CMK (cell line): ENCODE measurements at places on chromosomes 5 and 9.

DNA sequence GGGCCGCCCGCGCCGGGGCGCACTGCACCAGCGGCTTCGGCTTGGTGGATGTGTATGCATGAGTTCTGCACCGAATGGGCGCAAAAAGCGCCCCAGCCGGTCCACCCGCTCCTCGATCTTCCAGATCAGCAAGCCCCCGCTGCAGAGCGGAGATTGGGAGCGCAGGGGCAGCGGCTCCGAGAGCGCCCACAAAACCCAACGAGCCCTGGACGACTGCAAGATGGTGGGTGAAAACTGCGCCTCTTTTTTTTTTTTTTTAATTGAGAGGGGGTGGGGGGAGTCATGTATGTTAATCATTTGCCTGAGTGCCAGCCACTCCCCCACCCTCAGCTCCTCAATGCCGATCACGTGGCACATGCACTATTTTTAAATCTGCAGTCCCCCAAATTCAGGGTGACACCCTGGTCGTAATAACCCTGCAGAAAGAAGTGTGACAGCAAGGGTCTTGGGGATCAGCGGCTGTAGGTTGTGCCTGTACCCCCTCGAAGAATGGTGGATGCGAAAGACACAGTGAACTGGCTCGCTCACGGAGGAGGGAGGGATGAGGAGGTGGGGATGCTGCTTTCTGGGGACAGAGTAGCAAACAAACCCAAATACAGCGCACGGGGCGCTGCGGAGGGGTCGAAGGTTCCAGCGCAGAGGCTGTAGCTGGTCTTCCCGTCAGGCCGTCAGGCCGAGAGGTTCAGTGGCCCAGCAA lies 900 bp downstream of the RGS7BP start:
- no peak for DNase-seq

- no peak for DNase-seq
Observed at GRCh38 chr9:33254211-33254610, 10.3 kb downstream of the BAG1 start.

- DNase-seq, result no peak
Observed at GRCh38 chr5:34674187-34674586, 18.1 kb downstream of the RAI14 start.

DNA sequence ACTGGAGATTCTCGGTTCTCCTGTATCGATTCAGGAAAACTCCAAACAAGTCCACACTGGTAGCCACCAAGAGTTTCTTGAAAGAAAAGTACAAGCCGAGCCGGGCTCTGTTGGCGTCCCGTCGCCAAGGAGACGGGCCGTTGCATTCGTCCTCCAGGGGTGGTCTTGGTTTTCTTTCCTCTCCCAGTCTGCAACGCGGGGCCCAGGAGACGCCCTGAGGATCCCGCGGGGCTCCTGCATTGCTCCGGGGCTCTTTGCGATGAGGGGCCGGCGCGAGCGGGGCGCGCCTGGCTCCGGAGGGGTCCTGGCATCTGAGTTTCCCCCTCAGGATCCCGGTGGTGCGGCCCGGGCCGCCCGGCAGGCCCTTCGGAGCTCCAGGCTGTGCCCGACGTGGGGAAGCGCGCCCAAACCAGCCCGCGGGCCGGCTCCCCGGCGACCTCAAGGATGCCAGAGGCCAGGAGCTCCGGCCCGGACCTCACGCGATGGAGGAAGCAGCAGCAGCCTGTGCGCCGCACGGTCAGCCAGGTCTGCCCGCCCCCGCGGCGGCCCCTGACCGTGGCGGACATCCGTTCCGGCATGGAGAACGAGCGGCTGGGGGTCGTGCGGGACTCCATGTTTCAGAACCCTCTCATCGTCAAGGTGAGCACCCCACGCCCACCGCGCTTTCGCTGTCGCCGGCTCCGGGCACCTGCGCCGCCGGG lies at the start of gene CFAP77:
TSS of gene CFAP77 (plus strand) at position 384 of the 701 bp plus-strand sequence. CDS start at position 445, 61 bp downstream.
- DNase-seq, result no peak

- no peak for DNase-seq
Observed at GRCh38 chr9:15010581-15010980, 100.4 kb upstream of the FREM1 start.

- DNase-seq, result no peak
Observed at GRCh38 chr9:104766025-104766424, 2.1 kb downstream of the NIPSNAP3B start.

DNA sequence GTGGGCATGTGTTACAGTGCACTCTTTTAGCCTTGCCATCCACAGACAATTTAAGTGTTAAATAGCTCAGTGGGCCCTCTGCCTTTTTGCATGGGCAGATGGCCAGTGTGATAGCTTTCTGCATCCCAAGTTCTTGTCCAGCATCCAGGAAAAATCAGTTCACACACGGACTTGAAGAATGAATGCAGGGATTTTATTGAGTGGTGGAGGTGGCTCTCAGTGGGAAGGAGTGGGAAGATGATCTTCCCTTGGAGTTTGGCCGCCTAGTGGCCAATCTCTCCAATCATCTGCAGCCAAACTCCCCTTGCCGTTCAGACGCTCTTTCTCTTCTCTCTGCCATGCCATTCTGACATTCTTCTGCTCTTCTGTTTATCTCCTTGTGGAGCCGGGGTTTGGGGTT lies 322.4 kb upstream of the GRAMD2B start:
- DNase-seq, result no peak

- DNase-seq, result no peak
Observed at GRCh38 chr5:135995976-135996375, 32.8 kb upstream of the TGFBI start.

- no peak for DNase-seq
Observed at GRCh38 chr5:56307714-56308333, 74.7 kb upstream of the ANKRD55 start.

GRCh38 chr9:116646661-116647514 lies 40.2 kb upstream of the TRIM32 start:
- DNase-seq, result no peak

DNA sequence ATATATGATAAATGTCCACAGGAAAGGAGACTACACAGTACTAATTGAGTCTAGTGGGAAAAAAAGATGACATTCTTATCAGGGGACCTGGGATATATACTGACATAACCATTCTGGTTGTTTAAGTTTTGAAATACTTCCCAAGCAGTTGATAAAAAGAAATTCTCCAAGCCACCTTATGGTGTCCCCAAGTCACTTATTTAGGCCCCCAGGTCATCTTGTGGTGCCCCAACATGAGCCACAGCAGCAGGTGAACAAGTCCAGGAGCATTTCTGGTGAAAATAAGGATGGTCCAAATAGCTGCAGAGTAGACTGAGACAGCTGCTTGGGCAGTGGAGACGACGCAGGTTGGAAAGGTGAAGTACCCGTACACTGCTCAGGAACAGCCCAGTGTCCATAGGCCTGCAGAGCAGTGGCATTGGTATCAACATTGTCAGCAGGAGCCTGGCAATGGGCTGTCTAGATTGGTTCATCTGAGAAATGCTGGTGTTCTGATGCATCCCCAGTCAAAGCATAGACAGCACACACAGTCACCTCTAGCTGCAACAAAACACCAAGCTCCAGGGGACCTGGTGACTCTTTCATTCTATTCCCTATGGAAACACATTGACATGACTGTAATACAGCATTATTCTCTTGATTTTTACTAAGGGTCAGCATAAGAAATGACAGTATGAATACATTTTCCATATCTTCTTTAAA lies 430.6 kb downstream of the NR2F1-AS1 start:
- DNase-seq, result no peak

GRCh38 chr9:80492221-80492620 lies 920.5 kb downstream of the TLE4 start:
- DNase-seq, result no peak

DNA sequence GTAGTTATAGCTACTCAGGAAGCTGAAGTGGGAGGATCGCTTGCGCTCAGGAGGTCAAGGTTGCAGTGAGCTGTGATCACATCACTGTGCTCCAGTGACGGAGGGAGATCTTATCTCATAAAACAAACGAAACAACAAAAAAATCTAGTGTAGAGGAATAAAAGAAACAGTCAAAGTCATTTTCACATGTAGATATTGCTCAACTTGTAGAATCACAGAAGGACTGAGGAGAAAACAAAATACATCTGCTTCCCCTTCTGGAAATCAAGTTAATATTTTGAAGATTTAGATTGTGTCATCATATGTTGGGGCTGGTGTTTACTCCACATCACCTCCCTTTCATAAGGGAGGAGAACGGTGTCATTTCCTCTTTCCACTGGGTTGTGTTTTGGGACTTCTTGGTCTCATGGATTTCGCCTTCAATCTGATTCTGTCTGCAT lies 8.2 kb upstream of the SLC46A2 start:
- DNase-seq, result no peak

DNA sequence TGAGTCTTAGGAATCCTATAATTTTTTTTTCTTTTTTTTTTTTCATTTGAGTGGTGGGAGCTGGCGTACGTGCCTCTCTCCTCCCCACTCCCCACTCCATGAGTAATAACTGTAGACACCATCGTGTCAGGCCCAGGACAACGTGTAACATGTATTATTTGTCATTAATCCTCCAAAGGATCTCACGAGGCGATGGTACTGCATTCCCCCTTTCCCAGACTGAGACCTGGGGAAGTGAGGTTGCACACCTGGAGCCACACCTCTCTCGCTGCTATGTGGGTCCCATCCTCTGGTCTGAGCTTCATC lies 6.1 kb upstream of the IER5L start:
- DNase-seq, result no peak

- DNase-seq, result no peak
Observed at GRCh38 chr9:125183054-125183453, 6.5 kb downstream of the PPP6C start.

DNA sequence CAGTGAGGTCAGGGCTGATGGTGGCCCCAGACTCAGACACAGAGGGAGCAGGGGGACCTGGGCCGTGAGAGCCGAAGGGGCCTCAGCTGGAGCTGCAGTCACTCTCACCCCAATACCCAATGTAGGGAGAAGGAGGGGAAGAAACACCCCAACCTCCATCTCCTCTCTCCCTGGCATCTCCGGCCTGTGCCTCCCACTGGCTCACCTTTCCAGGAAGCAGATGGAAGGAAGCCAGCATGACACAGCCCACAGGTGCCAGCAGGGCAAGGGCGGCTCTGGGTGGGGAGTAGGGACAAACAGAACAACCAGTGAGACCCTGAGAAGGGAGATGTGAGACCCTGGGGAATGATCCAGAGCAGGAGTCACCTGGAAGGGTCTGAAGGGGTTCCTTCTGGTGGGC lies 3.0 kb upstream of the CRB2 start:
- no peak for DNase-seq

DNA sequence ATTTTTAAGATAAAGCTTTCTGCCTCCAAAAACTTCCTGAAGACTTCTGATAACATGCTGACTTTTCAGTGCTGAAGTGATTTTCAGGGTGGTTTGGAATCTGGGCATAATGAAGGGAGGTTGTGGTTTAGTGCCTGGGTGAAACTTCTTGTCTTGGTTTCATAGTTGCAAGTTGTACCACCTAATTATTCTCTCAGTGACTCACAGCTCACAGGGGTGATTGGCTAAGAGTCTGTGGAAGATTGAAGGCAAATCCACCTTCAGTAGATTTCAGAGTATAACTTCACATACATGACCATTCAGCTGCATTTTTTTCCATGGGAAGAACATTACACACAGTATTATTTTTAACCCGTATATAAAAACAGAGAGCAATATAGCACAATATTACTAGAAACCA lies 199.9 kb downstream of the PTTG1 start:
- DNase-seq, result no peak

GRCh38 chr5:28374492-28374967 lies 1336.1 kb upstream of the CDH9 start:
- no peak for DNase-seq

DNA sequence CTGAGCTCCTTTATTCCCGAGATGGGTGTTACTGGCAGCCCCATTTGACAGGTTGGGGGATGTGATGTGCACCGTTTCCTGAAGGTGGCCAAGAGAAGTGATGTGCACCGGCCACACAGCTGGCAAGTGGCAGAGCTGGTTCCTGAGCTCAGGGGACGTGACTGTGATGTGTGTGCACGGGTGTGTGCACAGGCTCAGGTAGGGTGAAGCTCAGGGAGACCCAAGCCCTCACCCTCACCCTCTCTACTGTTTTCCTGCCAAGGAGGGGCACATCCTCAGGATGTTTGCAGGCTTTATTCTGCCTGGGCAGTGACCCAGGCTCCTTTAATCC lies 56.6 kb downstream of the WWC1 start:
- DNase-seq, result no peak

- no peak for DNase-seq
Observed at GRCh38 chr5:4005335-4005734, 409.7 kb downstream of the IRX1 start.

- DNase-seq, result no peak
Observed at GRCh38 chr5:143064218-143064641, 294.1 kb downstream of the ARHGAP26 start.

DNA sequence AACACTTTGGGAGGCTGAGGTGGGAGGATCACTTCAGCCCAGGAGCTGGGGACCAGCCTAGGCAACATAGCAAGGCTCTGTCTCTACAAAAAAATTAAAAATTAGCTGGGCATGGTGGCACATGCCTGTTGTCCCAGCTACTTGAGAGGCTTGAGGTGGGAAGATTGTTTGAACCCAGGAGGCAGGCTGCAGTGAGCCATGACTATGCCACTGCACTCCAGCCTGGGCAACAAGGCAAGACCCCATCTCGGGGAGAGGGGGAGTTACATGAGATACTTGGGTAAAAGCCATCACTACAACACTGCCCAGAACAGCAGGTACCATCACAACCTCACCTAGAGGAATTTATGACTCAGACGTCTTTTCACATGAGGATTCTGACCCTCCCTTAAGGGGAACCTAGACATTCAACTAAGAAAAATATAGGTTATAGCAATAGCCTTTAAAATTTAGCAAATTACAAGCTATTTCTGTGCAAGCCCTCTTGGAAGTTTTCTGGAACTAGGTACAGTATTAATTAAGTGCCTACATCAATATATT lies 143.5 kb downstream of the NFIB start:
- DNase-seq, result no peak

DNA sequence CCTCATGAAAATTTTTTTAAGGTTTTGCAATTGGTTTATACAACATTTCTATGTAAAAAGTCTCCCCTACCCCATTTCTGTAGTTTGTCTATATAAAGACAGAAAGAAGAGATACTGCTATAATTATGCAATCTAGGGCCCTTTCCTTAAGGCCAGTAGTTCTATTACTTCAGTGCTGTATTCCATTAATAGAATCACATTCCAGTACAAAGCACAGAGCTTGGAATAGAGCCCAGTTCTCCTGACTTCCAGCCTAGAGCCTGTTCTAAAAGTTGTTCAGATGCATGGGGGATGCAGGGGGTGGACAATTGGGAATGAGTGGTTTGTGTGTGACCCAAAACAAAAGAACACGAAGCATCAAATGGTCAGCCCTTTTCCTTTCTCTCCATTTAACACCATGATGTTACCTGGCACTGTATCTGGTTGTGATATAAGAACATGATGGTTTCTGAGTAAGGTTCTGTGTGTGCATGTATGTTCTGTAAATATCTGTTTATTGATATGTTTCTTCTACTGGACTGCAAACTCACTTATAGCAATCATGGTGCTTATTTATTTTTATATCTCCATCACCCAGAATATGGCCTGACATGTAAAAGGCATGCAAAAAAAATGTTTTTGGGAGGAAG lies 8.2 kb upstream of the GRAMD2B start:
- DNase-seq, result no peak
